Activated CD8-positive, alpha-beta memory T cell treated with anti-CD3 and anti-CD28 coated beads for 4 hours (primary cell): ENCODE measurements at places on chromosomes 3 and 15.

DNA sequence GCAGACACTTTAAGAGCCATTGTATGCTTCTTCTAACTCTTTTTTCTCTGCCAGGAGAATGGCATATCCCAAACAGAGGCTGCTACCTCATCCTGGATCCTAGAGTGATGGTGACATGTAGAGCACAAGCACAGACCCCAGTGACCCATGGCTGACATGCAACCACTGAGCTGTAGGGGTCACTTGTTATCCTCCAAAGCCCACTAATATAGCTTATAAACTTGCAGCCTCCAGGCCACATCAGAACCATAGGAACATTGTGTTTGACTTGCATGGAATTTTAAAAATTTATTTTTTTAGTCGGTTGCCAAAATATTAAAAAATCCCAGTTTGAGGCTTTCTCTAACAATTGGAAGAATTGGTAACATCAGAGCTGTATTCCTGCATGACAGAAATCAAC lies 283.0 kb upstream of the WNT5A start:
- DNase-seq, result no peak

DNA sequence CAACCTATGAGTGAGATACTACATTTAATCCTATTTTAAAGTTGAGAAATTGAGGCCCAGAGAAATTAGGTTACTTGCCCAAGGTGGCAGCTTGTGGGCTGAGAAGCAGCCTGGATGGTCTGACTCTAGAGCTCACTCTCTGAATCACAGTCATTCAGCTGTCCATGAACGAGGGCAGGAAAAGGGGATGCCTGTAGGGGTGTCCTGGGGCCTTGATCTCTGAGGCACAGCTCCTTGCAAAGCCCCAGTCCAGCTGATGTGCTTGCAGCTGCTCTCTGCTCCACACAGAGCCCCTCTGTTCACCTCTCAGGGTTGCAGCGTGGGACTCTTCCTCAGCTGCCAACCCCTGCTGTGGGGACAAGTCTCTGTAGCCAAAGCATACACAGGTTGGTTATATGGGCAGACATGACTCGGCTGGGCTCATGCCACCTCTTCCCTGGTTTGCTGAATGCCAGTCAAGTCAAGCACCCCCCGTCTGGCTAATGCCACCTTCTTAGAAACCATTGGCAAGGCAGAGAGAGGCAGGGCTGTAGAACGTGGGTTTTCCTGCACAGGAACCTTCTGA lies 56.8 kb downstream of the GASK1A start:
- no peak for DNase-seq

DNA sequence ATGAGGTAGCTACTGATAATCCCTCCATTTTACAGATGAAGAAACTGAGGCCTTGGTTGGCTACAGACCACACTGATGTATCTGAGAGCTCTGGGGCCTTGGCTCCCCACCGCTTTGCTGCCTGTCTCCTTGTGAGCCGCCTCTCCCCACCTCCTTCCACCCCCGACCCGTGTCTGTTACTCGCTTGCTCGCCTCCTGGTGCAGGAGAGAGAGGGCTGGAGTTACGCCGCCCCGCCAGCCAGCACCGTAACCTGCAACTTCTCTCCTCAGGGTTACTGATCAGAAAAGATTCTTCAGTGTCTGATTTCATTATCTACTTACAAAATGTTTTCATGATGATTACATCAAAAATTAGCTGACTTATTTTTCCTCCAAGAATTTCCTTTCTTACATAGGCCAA lies 34.1 kb downstream of the TM2D3 start:
- no peak for DNase-seq

DNA sequence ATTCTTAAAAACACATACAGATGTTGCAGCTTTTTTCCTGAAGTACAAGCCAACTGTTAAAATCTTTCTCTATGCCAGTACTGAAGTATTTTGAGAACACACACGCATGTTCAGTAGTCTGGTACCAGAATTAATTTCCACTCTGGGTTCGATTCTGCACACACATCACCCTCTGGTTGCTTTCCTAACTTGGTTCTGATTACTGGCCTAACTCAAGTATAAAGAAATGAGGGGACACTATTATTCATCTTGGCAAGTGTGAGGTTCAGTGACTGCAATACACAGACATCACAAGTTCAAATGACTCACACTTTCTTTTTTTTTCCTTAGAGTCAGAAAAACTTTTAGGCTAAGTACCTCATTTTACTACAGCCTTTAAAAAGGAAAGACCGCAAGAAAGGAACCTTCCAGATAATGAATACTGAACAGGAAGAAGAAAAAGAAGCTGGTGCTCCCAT lies 37.4 kb upstream of the LDHAL6B start:
- DNase-seq, result no peak
